ENCODE measurements at places on chromosomes 6 and 20.

GRCh38 chr6:150345781-150346180, 23.0 kb upstream of the IYD start:
- DNase-seq = peak; percentile 16

DNA sequence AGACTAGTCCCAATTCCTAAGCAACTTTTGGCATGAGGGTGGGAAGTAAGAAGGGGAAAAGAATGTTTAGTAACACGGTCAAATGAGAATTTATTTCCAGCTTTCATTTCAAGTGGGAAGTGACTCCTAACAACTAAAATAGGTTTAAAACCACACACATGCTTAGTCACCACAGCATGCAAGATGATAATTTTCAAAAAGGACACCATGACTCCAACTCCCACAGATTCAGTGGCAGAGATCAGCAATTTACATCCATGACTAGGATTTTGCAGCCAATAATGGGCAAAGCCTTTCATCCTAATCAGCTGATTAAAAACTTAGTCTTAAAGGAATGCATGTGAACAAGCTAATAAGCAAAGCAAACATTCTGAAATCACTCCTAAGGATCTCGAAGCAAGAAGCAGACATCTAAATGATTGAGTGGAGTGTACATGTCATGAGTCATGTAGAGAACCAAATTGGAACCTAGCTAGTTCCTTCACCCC, 48.1 kb upstream of the GCLC start:
- peak; percentile 83 for DNase-seq

DNA sequence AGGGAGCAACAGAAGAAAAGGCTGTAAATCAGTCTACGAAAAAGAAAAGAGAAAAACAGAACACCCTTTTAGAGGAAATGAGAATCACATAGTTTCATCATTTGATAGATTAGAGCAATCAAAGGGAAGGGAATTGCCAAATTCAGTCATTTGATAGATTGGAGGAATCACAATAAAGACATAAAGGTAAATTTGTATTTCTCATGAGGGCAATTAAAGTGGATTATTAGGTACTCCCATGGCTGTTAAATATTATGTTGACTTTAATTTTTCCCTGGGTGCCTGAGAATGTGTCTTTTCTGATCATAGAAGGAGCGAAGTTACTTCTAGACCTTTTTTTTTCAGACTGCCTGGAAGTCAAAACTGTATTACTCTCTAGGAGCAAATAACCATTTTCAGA, 1145.7 kb downstream of the EPHA7 start:
- DNase-seq = no peak

GRCh38 chr6:132893772-132894490, 79.6 kb downstream of the RPS12 start:
- DNase-seq = peak; percentile 69

GRCh38 chr6:25619217-25619616, 32.8 kb upstream of the SCGN start:
- no peak for DNase-seq

- no peak for DNase-seq
Observed at GRCh38 chr6:48552905-48553304, 441.9 kb upstream of the PTCHD4 start.

DNA sequence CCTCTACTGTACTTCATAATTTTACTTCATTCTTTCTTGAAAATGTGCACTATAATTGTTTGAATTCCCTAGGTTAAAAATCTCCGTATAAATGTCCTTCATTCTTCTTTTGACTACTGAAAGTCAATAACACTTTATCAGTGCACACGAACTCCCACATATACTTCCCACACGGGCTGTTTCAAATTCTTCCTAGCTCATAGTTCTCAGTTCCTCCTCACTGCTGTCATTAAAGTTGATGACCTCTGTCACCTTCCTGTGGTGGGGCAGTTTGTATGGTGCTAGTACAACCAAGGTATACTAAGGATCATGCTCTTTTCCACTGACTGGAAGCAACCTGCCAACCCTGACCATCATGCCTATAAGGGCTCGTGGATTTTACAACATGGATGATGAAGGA, 40.0 kb upstream of the CD2AP start:
- DNase-seq = no peak

DNA sequence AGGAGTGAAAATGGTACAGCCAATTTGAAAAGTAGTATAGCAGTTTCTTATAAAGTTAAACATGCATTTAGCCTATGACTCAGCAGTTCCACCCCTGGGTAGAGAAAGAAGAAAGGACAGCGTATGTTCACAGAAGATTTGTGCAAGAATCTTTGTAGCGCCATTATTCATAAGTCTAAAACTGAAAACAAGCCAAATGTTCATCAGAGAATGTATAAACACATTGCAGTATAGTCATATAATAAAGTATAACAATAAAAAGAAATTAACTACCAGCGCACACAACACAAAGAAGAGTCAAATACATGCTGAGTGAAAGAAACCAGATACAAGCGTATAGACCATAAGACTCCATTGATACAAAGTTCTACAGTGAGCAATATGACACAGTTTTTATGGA, 294.0 kb downstream of the SAMD5 start:
- peak; percentile 34 for DNase-seq

GRCh38 chr20:20733943-20734342, 21.5 kb upstream of the RALGAPA2 start:
- DNase-seq = no peak

GRCh38 chr20:46065006-46065405, 24.8 kb downstream of the NCOA5 start:
- DNase-seq = no peak

GRCh38 chr20:48886811-48887210, 34.7 kb upstream of the ARFGEF2 start:
- DNase-seq = no peak

DNA sequence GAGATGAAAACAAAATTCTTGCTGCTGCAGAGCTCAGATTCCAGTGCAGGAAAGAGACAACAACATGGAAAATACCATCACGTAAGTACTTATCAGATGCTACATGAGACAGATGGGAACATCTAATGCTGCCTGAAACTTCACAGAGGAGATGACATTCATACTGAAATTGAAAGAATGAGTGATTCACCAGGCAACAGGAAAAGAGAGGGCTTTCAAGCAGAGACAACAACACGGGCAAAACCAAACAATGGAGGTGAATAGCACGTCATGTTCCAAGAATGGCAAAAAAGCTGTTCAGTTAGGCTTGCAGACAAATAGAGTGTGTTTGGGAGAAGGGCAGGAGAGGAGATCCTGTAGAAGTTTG, 39.3 kb downstream of the GTF2H5 start:
- DNase-seq = peak; percentile 22

DNA sequence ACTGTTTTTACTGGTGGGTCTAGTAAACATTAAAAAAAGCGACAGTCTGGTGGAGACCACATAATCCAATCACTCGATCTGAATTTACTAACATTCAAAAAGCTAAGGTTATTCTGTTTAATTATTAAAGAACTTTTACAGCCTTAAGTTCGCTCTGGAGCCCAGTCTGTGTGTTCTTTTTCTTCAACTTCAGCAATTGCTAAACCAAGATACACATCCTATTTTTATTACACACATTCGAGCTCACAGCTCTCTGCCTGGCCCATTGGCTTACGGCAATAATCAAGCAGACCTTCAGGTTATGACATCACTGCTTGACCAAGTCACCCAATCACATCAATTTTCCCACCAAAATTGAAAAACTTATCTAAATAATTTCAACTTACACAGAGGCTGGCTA, 57.4 kb upstream of the PRSS16 start:
- DNase-seq = no peak

GRCh38 chr20:36645998-36646397, at the start of gene SLA2:
SLA2 (minus strand) TSS chr20:36646196; CDS start chr20:36641335, 4,861 bp downstream.
- DNase-seq = no peak

- DNase-seq = no peak
Observed at GRCh38 chr6:136410201-136411024, 120.8 kb upstream of the BCLAF1 start.

- DNase-seq = no peak
Observed at GRCh38 chr20:19750101-19750606, 7.9 kb upstream of the RIN2 start.

GRCh38 chr20:43749734-43750294, 23.0 kb upstream of the GTSF1L start:
- DNase-seq = peak; percentile 46

DNA sequence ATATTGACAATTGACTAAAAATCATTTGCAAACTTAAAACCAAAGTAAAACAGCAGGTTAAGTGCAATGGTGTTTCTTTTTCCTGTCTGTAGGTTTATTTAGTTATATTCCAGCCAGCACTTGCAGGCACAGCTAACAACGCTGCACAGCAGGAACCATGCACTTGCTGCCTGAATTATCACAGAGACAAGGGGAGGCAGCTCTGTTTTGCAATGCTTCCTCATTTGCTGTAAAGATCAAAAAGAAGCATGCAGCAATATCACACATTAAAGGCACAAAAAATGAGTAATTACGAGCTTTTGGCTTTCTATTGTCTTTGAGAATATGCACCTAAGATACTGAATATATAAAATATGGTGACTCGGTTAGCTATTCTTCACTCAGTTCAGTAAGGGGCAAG, 241.9 kb downstream of the EPHA7 start:
- no peak for DNase-seq

DNA sequence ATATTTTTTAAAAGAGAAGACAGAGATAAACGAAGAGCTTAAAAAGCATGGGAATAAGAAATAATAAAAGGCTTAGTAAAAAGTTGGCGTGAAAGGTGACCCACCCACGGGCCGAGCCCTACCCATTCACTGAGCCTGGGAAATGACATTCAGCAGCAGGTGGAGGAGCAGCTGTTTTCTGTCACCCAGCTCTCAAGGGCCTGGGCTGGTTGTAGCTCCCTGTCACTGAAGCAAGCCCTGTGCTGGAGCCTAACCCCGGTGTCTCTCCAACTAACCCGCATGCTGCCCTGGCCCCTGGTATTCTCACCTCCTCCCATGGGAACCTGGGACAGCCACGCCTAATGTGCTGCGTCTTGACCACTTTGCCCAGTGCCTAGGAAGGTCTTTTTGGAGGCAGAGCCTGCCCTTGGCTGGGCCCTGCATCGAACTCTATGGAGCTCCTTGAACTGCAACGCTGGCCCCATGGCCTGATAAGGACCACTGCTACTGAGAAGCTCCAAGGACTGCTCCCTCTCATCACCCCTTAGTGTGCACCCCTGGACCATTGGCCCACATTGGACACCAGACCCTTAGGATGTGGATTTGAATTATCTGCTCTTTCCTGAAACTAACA, 68.8 kb upstream of the IYD start:
- no peak for DNase-seq

DNA sequence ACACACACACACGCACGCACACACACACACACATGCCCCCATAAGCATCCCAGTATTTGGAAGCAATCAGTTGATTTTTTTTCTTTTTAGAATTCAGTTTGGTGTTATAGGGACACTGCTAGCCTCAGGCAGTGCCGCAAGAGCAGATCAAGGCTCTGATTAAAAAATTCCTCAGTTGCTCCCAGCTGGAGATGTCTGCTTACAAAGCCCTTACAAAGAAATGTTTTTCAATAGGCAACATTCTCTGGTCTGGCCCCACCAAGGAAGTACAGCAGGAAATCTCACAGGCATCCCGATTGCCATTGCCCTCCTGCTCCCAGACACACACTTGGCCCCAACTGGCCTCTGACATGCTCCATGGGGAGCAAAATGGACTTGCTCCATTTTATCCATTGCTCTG, 22.9 kb upstream of the CD83 start:
- DNase-seq = no peak

DNA sequence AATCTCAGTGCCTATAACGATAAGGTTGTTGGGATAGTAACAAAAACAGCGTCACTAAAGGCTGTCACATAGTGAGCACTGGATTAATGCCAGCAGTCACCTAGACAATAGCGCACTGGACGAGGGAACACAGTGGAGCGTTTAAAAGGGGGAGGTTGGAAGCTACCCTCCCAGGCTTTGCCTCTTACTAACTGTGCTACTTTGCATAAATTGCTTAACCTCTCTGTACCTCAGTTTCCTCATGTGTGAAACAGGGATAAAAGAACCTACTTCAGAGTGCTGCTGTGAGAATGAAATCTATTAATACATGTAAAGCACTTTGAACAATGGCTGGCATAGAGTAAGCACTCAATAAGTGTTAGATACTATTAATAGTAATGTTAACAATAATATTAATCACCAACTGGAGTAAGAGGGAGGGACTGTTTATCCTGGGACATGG, 10.5 kb downstream of the BCL2L1 start:
- no peak for DNase-seq

GRCh38 chr20:14780508-14780907, 443.1 kb upstream of the FLRT3 start:
- DNase-seq = peak; percentile 15

DNA sequence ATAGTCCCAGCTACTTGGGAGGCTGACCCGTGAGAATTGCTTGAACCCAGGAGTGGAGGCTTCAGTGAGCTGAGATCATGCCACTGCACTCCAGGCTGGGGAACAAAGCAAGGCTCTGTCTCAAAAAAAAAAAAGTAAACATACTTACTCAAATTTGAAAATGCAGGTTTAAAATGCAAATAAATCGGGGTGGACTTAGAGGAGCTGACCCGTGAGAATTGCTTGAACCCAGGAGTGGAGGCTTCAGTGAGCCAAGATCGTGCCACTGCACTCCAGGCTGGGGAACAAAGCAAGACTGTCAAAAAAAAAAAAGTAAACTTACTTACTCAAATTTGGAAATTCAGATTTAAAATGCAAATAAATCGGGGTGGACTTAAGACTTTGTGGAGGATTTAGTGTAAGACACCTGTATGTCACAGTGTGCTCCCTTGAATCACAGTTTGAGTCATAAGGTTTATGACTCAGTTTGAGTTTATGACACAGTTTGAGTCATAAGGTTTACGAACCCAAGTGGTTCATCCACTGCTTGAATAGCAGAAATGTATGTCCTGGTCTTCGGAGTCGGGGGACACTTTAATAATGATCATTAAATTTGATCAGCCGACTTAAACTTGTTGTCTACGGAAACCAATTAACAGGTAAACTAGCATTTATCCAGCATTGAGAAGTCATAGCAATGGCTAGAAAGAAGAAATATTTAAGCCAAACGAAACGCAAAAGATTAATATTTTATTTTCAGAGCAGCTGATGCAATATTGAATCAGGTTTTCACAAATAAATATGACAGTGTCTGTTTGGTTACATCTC, 6.8 kb upstream of the MRPS10 start:
- peak; percentile 76 for DNase-seq

- DNase-seq = no peak
Observed at GRCh38 chr6:8170245-8170644, 67.9 kb upstream of the EEF1E1 start.
